Activated T-helper 1 cell treated with anti-CD3 and anti-CD28 coated beads, Interleukin-12 subunit alpha, Interleukin-12 subunit beta, Interleukin-2, Interleukin-4 antibody, amounts not matched to agents 30 ng/mL and 10 ng/mL and 1 ng/mL, durations not matched to agents 14 hours and 24 hours and 36 hours (primary cell): ENCODE measurements at places on chromosomes 1 and 21.

- DNase-seq: no peak
These were observed 37.3 kb downstream of the MAST2 start for GRCh38 chr1:45840704-45841103.

DNA sequence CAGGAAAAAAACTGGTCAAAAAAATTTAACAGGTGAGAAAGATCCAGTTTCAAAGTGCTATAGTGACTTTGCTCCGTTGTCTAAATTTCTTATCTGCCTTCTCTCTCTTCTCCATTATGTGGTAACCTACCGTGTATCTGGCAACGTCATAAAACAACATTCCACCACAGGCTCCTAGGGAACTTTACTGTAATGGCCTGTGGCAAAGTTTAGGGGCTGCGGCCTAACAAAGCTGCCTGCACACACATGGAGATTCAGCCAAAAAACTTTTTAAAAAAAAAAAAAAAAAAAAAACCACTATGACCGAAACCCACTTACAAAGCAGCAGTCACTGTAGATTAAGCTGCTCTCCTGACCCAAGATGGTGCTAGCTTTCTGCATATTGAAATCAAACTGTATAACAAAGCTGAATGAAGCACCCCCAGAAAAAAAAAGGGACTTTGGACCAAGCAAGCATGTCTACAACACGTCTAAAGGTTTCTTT is 202.6 kb downstream of the SLC45A1 start:
- no peak for DNase-seq

GRCh38 chr1:160626509-160627342 is 20.1 kb downstream of the SLAMF1 start:
- DNase-seq: no peak

DNA sequence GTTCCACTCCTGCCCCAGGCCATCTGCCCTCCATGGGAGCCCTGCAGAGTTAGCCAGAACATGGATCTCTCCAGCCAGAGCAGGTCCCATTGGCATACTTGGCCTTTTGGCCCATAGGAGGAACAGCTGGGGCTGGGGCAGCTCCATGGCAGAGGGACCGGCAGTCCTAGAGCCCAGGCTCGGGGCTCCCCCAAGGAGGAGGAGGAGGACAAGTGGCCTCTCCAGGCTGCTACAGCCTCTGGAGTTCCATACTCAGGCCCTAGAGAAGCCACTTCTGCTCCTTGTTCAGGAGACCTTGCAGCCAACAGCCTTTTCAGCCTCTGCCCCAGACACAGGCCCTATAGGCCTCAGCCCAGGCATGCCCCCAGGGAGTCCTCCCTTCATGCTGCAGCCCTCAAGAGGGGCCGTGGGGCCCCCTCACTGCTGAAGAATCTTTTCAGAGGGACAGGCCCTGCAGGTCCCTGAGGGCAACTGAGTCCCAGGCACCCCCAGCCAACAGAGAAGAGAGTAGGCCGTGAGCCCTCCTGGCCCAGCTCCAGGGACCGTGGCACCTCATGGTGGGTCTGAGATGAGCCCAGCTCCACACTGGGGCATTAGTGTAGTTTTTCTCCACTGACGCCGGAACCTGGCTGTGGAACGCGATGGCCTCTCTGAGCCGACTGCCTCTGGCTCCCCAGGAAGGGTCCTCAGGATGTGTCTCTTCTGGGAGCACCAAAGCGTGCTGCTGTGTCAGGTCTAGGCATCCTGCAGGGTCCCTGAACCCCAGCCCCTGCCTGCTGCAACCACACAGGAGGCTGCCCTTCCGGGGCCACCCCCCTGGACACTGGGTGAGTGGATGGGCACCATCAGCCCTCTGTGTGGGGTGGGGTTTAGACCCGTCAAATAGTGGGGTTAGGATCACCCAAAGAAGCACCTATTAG is 297.6 kb upstream of the VAMP3 start:
- no peak for DNase-seq

DNA sequence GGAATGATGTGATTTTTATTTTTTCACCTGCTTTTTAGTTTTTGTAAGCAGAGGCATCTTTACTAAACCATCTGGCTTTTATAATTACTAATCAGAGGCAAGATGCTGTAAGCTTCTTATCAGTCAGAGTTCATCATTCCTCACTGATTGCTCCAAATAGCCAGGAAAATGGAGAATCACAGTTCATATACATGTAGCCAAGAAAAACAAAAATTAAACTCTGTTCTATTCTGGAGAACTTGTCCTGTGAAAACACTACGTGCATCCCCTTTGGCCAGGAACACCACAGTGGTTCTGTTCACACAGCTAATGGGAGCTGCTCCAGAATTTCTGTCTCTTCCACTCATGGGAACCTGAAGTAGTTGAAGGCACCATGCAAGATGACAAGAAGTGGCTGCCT is 725.5 kb upstream of the CHRM3 start:
- no peak for DNase-seq

- DNase-seq: no peak
These were observed 1.9 kb downstream of the GALE start for GRCh38 chr1:23798662-23799142.

DNA sequence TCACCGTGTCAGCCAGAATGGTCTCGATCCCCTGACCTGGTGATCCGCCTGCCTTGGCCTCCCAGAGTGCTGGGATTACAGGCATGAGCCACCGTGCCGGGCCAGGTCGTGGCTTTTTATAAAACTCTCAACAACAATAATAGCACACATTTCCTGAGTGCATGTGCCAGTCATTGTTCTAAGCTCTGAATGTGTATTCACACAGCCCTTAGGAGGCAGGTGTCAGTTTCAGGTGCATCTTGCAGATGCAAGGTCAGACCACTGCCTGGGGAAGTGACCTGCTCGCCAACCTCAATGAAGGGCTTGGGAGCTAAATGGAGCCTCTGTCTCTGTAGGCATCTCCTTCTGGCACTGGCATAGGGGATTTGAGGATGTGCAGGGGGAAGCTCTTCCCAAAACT is 1.6 kb upstream of the LEFTY2 start:
- no peak for DNase-seq

GRCh38 chr21:35045542-35046262 is 3.4 kb downstream of the RUNX1 start:
- DNase-seq: peak; percentile 58

DNA sequence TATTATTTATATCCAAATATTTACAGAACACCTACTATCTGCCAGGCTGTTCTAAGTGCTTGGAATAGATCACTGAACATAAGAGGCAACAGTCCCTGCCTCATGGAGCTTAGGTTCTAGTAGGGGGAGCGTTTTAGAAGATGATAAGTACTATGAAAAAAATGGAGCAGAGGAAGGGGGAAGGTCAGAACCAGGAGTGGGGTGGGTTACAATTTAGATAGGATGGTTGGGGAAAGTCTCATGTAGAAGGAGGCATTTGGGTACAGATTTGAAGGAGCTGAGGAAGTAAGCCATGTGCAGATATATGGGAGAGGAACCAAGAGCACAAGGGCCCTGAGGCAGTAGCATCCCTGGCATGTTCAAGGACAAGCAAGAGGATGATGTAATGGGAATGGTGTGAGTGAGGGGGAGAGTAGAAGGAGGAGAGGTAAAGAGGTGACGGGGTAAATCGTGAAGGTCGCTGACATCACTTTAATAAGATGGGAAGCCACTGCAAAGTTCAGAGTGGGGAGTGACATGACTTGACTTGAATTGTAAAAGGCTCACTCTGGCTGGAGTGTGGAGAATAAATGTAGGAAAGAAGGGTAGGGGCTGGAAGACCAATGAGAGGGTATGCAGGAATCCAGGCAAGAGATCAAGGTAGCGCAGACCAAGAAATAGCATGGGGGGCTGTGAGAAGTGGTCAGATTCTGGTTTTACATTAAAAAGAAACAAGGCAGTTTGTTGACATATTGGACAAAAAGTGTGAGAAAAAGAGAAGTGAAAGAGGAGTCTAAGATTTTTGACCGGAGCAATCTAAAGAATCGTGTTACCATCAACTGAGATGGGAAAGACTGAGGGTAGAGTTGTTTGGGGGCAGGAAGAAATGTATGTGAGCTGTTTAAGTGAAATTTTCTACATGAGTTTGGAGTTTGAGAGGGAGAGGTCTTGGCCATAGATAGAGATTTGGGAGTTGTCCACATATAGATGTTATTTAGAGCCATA is 92.6 kb downstream of the LPAR3 start:
- DNase-seq: no peak

GRCh38 chr1:226738995-226739695 is at the start of gene ITPKB:
TSS of gene ITPKB (minus strand) at chr1:226739282. CDS start at chr1:226737458, 1,824 bp downstream.
- DNase-seq: peak; percentile 59

DNA sequence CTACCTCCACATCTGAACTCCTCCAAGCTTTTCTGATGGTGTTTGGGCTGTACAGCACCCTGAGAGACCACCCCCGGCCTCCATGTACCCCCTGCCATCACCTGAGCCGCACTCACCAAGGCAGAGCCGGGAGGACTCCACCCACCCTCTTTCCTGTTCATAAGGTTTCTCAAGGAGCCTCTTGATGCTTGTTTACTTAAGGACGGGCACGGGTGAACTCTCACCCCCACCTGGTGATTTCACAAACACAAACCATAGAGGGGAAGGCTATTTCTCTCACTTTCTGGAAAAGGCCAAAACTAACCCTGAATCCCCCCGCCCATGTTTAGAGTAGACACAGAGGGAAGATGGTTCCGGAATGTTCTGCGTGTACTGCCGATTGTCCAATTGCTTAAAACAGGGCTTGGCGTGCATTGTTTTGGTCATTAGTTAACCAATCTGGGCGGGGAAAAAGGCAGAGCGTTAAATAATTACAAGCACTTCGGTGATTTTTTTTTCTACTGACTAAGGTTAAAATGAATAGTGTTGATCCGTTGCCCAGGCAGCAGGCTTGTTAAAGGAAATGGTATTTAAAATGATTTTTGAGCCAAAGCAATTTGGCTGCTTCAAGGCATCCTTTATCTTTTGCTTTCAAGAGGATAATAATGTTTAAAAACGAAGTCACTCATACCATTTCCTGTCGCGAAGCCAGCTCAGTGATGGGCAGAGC is 279.8 kb upstream of the VAMP3 start:
- DNase-seq: no peak

- peak; percentile 3 for DNase-seq
These were observed 66.3 kb upstream of the DIRAS3 start for GRCh38 chr1:68116643-68117235.
